ENCODE measurements at places on chromosomes 6 and 20.

DNA sequence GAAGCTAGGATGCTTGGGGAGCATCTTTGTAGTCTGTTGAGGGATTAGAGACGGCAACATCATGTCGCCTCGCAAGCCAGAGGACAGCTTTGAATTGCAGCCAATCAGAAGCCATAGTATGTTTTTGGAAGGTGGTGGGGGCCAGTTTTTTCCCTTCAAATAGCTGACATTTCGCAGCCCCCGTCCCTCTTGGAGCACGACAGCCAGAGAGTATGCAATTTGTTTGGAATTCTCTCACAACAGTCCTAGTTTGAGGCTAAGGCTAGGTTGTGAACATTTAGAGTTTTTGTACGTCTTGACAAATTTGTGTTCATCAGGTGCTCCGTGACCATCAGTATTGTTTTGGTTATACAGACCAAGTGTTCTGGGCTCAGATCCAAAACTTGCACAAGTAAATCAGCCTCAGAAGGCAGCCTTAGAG, 83.3 kb downstream of the PLCB1 start:
- DNase-seq, result no peak

DNA sequence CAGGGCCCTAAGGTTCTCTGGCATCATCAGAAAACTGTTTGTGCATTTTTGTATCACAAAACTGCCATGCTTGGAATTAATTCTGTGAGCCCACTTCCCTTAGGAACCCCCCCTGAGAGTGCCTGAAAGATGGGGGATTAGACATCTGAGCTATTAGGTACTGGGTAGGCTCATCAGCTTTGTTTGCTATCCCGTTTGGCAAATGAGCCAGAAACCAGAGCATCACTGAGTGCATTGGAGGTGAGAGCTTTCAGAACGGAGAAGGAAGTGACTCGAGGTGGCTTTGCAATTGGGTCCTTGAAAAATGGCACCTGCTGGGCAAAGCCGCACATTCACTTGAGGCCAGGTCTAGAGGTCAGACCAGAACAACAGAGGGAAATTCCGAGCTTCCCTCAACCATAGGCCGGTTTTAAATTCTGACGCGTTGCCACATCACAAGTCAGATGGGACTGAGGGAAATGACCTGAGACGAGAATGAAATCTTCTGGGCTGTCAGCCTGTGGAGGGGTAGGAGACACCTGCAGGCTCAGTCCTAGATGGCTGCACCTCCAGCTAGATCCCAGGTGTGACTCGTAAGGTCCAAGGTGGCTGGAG, 8.4 kb upstream of the GLP1R start:
- no peak for DNase-seq

DNA sequence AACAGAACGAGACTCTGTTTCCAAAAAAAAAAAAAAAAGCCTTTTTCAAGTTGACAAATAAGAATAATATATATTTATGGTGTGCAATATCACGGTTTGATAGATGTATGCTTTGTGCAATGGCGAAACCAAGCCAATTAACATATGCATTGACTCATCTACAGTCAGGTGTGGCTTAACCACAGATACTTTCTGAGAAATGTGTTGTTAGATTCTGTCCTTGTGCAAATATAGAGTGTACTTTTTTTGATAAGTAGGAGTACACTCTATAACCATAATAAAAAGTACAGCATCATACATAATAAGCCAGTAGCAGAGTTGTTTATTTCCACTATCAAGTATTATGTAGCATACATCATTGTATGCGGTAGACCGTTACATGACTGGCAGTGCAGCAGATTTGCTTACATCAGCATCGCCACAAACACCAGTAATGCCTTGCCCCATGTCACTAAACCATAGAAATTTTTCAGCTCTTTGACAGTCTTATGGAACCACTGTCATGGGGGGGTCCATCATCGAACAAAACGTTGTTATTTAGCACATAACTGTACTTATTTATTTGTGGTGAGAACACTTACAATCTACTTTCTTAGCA, 59.2 kb downstream of the TMEM170B start:
- DNase-seq, result no peak

GRCh38 chr6:94045099-94045829, 625.9 kb upstream of the EPHA7 start:
- DNase-seq, result no peak

- DNase-seq, result no peak
Observed at GRCh38 chr6:32819729-32820128, 2.9 kb upstream of the HLA-DOB start.

DNA sequence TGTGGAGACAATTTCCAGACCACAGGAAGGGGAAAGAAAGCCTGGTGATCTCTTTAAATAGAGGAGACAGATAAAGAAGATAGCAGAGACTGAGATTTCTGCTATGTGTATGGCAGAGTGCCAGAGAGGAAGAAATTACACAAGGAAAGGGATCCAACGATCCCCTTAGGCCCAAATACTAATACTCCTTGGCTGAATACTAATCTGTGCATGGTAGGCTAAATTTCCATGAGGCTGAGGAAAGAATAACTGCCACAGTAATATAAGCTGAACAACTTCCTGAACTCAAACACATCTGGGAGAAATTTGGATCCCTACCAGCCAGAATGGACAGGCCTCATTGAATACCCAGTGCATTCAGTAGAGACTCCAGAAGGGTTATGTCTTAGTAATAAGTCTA, 83.3 kb upstream of the TNFAIP3 start:
- no peak for DNase-seq

DNA sequence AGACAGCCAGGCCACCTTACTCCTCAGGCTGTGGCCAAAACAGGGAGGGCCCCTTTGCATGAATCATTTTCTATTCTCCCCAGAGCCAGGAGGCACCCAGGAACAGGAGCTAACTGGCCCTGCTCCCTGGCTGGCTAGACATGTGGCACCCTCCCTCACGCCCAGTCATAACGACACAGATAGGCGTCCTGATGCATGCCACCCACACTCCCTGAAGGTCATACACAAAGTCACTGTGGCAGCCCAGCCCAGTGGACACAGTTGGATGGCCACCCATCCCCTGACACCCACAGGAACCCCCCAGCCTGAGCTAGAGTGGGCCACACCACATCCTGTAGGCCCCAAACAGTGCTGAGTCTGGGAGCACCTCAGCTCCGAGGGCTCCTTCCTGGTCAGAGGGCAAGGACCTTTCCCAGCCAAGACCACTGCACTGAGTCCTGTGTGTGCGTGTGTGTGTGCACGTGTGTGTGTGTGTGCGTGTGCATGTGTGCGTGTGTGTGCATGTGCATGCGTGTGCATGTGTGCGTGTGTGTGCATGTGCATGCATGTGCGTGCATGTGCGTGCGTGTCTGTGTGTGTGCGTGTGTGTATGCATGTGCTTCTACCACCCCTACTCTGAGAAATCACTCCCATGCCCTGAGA, 21.6 kb downstream of the TFEB start:
- no peak for DNase-seq

GRCh38 chr6:166596776-166597507, 10.5 kb upstream of the RAMACL start:
- no peak for DNase-seq

GRCh38 chr20:54343099-54343498, 132.3 kb upstream of the DOK5 start:
- DNase-seq, result no peak
